Mesothelial cell of epicardium (in vitro differentiated cells): ENCODE measurements at places on chromosomes 1 and 21. TPM values are rescaled to one million over a fixed set of nuclear protein-coding genes. Genes with fewer than 3 reads are reported as not detected.
A peak's percentile ranks its signal among the peaks of the same experiment; 100 is the strongest.

GRCh38 chr1:221761354-221762002 is 19.6 kb upstream of the DUSP10 start:
- no peaks in the 10 kb centered on the region for H3K36me3 ChIP-seq
- H3K27me3 ChIP-seq, result no peaks in the 10 kb centered on the region
- no peak overlapping the region for H3K4me3 ChIP-seq
- no peak for DNase-seq

DNA sequence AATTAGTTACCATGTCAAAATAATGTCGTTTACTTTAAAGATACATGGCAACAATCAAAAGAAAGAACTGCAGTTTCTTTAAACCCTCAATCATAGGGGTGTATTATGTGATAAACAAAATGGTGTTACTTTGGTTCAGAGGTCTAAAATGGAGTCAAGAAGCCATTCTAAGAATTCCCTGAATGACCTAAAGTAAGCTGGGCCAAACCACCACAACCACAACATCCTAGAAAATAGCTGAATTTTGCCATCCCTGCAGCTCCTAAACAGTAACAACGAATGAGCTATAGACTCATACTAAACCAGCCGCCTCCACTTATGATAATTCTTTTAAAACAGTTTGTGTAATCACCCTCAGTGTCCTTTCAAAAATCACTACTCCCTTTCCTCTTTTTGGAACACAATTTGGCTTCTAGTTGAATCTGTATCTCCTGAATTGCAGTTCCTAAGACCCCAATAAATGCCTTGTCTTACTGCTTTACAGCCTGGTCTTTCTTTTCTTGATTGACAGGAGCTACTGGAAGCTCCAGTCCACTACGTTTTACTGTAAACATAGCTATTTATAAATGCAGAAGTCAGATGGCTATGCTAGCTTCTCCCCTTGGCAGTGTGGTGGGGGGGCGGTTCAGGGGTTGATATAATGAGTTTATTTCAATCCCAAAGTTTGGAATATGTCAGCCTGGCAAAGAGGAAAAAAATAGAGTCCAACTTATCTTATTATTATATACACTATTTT is 84.3 kb downstream of the PLPPR4 start:
- H3K27me3 ChIP-seq, result no peaks in the 10 kb centered on the region
- no peak overlapping the region for H3K27ac ChIP-seq
- H3K4me1 ChIP-seq, result no peaks in the 10 kb centered on the region
- H3K36me3 ChIP-seq, result no peaks in the 10 kb centered on the region
- DNase-seq, result no peak
- no peak overlapping the region for H3K4me3 ChIP-seq

- H3K36me3 ChIP-seq, result no peaks in the 10 kb centered on the region
- H3K27me3 ChIP-seq, result peaks cover 98% of the 10 kb centered on the region
- H3K4me3 ChIP-seq, result peak overlapping the region; percentile 24
- H3K4me1 ChIP-seq, result peaks cover 17% of the 10 kb centered on the region
- DNase-seq, result no peak
Observed at GRCh38 chr1:46488343-46489168, 1.1 kb upstream of the DMBX1 start.

Gene NTPCR
- total RNA-seq, result 55.2 to 59.1 TPM (median 55.8 TPM) in 3 replicates

Gene RHD
- not detected in 3 replicates for total RNA-seq

DNA sequence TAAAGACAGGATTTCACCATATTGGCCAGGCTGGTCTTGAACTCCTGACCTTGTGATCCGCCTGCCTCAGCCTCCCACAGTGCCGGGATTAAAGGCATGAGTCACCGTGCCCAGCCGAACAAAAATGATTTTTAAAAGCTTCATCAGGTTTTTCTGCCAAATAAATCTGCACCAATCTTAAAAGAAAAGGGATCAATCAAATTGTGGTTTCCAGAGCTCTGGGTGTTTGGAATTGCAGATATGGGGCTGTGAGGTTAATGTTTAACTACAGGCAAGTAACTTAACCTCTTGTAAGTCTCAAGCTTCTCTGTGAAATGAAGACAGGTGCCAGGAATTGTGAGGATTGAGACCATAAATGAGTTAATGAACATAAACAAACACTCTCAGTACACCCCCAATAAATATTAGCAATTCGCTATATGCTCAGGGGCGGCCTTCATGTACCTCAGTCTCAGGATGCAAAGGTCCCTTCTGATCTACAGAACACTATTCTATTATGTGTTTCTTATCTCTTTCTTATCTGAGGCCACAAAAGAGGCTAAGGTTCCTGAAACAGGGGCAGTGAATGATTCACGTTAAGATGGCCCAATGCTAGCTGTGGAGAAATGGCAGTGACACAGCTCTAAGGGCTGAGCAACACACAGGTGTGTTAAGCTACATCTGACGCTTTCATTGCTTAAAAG is 7.1 kb upstream of the GNPAT start:
- DNase-seq, result no peak
- no peaks in the 10 kb centered on the region for H3K27me3 ChIP-seq
- H3K4me3 ChIP-seq, result no peak overlapping the region
- H3K4me1 ChIP-seq, result no peaks in the 10 kb centered on the region

Gene ACTL8
- not detected in 3 replicates for total RNA-seq

- no peaks in the 10 kb centered on the region for H3K27me3 ChIP-seq
- no peak for DNase-seq
- H3K4me3 ChIP-seq, result no peak overlapping the region
- peaks cover 13% of the 10 kb centered on the region for H3K4me1 ChIP-seq
Observed at GRCh38 chr1:24892188-24893153, 37.6 kb downstream of the RUNX3 start.

GRCh38 chr21:22754746-22755145 is 1756.5 kb downstream of the NCAM2 start:
- DNase-seq, result no peak
- H3K27ac ChIP-seq, result no peak overlapping the region
- no peaks in the 10 kb centered on the region for H3K4me1 ChIP-seq
- H3K36me3 ChIP-seq, result no peaks in the 10 kb centered on the region
- no peak overlapping the region for H3K4me3 ChIP-seq

DNA sequence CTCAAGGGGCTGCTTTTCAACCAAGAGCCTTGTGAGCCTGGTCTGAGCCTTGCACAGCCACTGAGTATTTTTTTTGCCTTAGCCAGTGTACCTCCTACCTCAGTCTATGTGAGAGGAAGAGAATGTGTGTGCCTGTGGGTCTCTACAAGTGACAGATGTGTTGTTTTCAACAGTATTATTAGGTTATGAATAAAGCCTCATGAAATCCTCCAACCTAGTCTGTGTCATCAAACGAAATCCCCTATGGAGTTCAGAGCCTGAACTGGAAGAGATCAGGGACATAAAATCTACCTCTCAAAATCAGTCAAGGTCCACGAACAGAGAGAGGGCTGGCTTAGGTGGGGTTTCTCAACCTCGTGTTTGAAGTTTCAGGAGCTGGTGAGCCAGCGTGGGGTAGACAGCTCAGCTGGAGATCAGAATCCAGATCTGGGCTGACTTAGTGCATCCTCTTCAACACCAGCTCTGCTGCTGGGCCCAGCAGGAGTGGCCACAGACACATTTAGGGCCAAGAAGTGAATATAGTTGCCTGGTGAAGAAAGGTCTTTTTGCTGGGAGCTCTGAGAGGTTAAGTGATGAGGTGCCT is 8.2 kb downstream of the XKR8 start:
- H3K27me3 ChIP-seq, result no peaks in the 10 kb centered on the region
- H3K4me1 ChIP-seq, result peaks cover 5% of the 10 kb centered on the region
- no peak for DNase-seq
- H3K36me3 ChIP-seq, result peaks cover 15% of the 10 kb centered on the region
- no peak overlapping the region for H3K4me3 ChIP-seq

- no peak overlapping the region for H3K27ac ChIP-seq
- no peak for DNase-seq
- H3K4me3 ChIP-seq, result no peak overlapping the region
Observed at GRCh38 chr1:70509996-70510876, 99.2 kb downstream of the CTH start.

Gene ADAM30
- total RNA-seq, result 0.07 TPM in 1 of 3 replicates, not detected in the others

DNA sequence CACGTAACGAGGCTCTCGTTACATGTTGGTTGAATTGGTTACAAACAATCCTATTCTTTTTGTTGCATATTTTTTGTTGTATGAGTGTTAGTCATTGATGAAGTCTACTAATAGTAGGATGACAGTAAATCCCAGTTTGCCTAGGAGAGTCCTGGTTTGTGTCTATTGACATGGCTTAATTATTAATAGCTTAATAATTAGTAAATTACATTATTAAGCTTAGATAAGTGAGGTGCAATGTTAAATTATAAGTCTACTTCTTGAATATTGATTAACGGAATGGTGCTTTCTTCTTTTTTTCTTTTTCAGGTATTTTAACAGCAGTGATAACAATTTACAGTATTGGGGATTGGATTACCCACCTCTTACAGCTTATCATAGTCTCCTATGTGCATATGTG is 34.5 kb downstream of the ALG6 start:
- no peak for DNase-seq
- H3K27me3 ChIP-seq, result no peaks in the 10 kb centered on the region
- H3K4me3 ChIP-seq, result no peak overlapping the region
- no peak overlapping the region for H3K27ac ChIP-seq
- peaks cover 23% of the 10 kb centered on the region for H3K36me3 ChIP-seq

DNA sequence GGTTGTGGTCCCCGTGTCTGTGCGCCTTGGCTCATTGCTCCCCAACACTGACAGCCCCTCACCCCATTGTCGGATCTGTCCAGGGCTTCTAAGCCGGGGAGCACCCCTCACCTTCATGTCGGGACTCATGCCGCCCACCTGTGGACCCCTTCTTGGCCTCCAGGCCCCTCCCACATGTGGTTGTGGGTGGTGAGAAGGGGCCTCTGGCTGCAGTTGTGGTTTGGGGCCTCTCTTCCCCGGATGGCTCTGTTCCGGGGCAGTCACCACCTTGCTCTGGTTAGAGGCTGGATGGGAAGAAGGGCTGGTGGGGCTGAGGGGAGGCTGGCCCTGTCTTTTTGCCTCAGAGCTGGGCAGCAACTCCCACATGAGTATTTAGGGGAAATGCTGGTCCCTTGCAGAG is 158.6 kb upstream of the C1orf174 start:
- no peaks in the 10 kb centered on the region for H3K4me1 ChIP-seq
- H3K4me3 ChIP-seq, result no peak overlapping the region
- no peak overlapping the region for H3K27ac ChIP-seq
- no peaks in the 10 kb centered on the region for H3K36me3 ChIP-seq
- no peak for DNase-seq

DNA sequence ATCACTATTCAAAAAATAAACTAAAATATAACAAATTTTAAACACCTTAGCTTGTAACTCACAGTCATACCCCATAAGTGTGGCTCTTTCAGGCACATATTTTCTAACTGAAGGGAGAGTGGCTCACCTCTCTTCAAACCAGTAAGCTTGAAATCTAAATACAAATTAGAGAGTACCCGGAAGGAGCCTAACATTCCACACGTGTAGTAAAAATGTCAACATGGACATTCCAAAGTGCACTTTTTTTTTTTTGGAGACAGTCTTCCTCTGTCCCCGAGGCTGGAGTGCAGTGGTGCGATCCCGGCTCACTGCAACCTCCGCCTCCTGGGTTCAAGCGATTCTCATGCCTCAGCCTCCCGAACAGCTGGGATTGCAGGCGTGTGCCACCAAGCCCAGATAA is 275.6 kb upstream of the ADGRL2 start:
- no peaks in the 10 kb centered on the region for H3K27me3 ChIP-seq
- H3K27ac ChIP-seq, result no peak overlapping the region
- no peak overlapping the region for H3K4me3 ChIP-seq

DNA sequence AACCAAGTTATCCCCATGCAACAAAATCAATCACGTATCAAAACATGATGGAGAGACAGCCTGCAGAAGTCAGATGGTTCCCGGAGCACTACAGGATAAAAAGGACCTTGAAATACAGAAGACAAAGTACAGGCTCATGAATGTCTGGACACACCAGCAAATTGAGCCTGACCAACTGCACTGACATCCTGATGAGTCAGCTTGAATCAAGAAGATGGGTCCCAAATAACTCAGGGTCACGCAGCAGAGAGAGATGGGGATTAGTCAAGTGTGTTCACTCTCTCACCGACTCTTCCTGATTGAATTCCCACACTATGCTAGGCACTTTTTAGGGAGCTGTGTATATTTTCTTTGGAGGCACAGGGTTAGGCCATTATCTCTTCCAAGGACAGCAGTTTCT is 71.1 kb upstream of the DIRAS3 start:
- no peaks in the 10 kb centered on the region for H3K27me3 ChIP-seq
- peaks cover 2% of the 10 kb centered on the region for H3K4me1 ChIP-seq
- H3K36me3 ChIP-seq, result peaks cover 8% of the 10 kb centered on the region
- H3K4me3 ChIP-seq, result no peak overlapping the region
- DNase-seq, result no peak
- H3K27ac ChIP-seq, result peak overlapping the region; percentile 43

Gene TCHHL1
- total RNA-seq, result not detected in 3 replicates

DNA sequence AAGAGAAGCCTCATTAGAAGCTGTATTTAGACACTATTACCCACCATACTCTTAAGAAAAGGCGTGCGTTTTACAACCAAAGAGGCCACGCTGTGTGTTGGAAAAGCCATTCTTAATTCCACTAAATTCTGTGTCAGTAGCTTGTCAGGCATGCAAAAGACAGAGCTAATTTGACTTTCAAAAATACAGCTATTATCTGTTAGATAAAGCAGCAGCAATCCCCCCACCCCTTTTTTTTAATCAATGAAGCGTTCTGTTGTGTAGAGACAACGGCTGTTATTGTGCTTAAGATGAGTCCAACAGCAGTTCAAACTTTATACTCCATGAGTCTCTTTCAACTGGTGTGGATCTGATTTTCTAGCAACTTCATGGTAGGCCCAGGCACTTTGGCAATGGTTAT is 43.5 kb downstream of the PLA2G4A start:
- no peak overlapping the region for H3K27ac ChIP-seq
- H3K36me3 ChIP-seq, result peaks cover 10% of the 10 kb centered on the region
- H3K27me3 ChIP-seq, result no peaks in the 10 kb centered on the region
- H3K4me1 ChIP-seq, result peaks cover 35% of the 10 kb centered on the region
- DNase-seq, result no peak

DNA sequence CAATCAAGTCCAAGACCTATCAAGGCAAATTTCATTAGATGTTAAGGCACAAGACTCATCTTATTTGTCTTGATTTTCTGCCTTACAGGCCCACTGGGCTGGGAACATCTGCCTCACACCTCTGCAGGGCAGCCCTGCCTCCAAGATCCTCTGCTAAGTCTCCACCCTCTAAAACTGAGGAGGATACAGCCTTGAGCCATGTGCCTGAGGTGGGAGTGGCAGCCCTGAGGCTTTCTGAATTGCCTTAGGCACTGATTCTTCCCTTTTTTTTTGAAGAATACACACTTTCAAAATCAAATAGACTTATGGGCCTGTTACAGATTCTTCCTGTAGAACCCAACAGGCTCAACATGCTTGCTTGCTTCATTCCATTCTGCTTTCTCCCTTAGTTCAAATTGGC is 544.3 kb upstream of the ADAMTS5 start:
- no peak for DNase-seq
- H3K4me3 ChIP-seq, result no peak overlapping the region
- H3K4me1 ChIP-seq, result peaks cover 1% of the 10 kb centered on the region
- no peaks in the 10 kb centered on the region for H3K27me3 ChIP-seq
- H3K36me3 ChIP-seq, result no peaks in the 10 kb centered on the region

- peaks cover 3% of the 10 kb centered on the region for H3K4me1 ChIP-seq
- no peaks in the 10 kb centered on the region for H3K27me3 ChIP-seq
- peaks cover 31% of the 10 kb centered on the region for H3K36me3 ChIP-seq
- H3K27ac ChIP-seq, result no peak overlapping the region
Observed at GRCh38 chr1:37562984-37563383, 6.2 kb downstream of the DNALI1 start.

Gene MPL
- 0.50 to 0.53 TPM in 2 of 3 replicates, not detected in the other for total RNA-seq

Gene NHLH1
- 0.27 to 0.38 TPM (median 0.32 TPM) in 3 replicates for total RNA-seq

Gene AADACL3
- total RNA-seq, result not detected in 3 replicates

- no peak overlapping the region for H3K4me3 ChIP-seq
- H3K27ac ChIP-seq, result no peak overlapping the region
- H3K36me3 ChIP-seq, result no peaks in the 10 kb centered on the region
- no peaks in the 10 kb centered on the region for H3K27me3 ChIP-seq
Observed at GRCh38 chr1:104266612-104267011, 516.9 kb downstream of the AMY1C start.

GRCh38 chr1:221517961-221518360 is 223.9 kb downstream of the DUSP10 start:
- H3K4me1 ChIP-seq, result no peaks in the 10 kb centered on the region
- no peaks in the 10 kb centered on the region for H3K36me3 ChIP-seq
- no peak overlapping the region for H3K27ac ChIP-seq

Gene AKR7A3
- total RNA-seq, result 2.5 to 3.1 TPM (median 2.8 TPM) in 3 replicates

Gene NPR1
- total RNA-seq, result 5.8 to 6.6 TPM (median 5.9 TPM) in 3 replicates
